KBM-7 (cell line): ENCODE measurements at places on chromosomes 16 and 17.

- DNase-seq, result peak; percentile 27
These were observed 1.0 kb downstream of the RNF166 start for GRCh38 chr16:88705076-88705684.

- DNase-seq, result no peak
These were observed 4.4 kb downstream of the FDXR start for GRCh38 chr17:74868251-74868907.

DNA sequence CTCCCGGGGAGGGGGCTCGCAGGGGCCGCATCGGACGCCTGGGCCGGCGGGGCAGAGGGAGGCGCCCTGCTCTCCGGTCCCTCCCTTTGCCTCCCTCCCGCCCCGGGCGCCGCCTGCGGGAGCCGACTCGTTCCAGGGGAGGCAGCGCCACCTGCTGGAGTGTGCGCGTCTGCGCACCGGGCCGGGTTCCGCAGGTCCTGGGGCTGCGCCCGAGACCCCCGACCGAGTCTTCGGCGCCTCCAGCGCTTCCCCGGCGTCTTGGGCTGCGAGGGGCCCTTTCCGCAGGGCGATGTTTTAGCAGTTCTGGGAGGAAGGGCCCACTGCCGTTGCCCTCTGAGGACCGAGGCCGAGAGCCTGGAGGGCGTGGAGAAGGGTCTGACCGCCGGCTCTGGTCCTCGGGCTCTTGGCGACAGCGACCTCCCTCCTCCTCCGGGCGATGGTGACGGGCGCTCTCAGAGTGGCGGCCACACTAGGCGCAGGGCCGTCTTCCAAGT is 106.3 kb downstream of the SEC14L1 start:
- DNase-seq, result peak; percentile 78

DNA sequence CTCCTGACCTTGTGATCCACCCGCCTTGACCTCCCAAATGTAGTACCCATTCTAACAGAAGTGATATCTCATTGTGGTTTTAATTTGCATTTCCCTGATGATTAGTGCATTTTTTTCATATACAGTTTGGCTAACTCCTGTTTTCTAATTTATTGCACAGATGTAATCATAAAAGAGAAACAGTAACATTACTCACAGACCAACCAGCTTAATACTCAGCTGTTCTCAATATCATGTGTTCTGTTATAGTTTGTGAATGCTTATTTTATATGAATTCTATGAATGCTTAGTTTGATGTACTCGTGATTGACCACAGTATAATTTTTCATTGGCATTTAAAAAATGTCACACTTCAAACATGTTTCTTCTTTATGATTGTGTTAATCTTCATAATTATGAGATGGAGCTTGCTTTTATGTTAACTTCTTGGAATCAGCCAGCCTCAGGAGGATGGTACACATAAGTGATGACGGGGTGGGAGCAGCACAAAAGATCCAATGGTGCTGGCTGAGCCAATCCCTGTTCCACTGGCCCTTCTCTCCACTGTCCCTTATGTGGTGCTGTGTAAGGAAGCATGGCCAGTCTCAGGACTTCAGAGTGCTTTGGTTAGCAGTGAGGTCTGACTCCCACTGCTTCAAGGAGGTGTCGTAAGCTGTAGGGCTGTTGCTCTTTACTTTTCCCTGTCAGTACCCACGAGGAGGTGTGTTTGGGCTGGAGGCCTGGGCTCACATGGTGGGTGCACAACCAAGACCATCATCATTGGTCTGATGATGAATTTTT is 191.0 kb downstream of the SPECC1 start:
- no peak for DNase-seq

DNA sequence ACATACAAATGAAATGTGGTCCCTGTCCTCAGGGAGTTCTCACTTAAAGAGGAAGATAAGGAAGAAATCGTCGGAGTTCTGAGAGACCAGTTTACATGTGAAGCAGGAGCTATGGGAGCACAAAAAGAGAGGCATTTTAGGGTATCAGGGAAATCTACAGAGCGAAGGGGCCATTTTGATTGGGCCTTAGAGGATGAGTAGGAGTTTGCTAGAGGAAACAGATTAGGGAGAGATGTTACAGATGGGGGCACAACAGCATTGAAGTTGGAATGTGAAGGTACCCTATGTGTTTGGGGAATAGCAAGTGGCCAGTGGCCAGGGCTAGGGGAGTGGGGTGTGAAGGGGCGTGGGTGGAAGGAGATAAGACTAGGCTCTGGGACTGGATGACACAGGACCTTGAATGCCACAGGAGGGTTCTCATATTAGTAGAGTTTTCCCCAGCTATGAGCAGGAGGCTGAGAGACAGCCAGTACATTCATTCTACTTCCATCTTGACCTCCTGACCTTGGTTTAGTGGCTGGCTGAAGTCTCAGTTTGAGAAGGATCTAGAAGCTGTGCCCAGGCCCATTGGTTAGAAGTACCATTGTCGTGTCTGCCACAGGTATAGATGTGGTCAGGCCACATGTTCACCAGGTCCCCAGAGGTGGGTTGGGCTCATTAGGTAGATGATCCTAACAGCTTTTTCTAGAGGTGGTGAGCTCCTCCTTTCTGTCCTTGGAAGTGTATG is 34.8 kb downstream of the CPNE2 start:
- DNase-seq, result no peak

- DNase-seq, result no peak
These were observed 252.8 kb upstream of the PMFBP1 start for GRCh38 chr16:72424757-72425156.
